ENCODE measurements at places on chromosomes 4 and X.

DNA sequence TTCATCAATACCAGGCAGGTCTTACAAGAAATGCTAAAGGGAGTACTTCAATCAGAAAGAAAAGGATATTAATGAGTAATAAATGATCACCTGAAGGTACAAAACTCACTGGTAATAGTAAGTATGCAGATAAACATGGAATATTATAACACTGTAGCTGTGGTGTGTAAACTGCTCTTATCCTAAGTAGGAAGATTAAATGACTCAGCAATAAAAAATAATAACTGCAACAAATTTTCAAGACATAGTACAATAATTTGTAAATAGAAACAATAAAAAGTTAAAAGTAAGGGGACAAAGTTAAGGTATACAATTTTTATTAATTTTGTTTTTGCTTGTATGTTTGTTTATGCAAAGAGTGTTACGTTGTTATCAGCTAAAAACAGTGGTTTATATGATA, 43.7 kb upstream of the DACH2 start:
- DNase-seq: no peak

- no peak for DNase-seq
Measured at GRCh38 chrX:63613531-63614028, 171.4 kb downstream of the ARHGEF9 start.

DNA sequence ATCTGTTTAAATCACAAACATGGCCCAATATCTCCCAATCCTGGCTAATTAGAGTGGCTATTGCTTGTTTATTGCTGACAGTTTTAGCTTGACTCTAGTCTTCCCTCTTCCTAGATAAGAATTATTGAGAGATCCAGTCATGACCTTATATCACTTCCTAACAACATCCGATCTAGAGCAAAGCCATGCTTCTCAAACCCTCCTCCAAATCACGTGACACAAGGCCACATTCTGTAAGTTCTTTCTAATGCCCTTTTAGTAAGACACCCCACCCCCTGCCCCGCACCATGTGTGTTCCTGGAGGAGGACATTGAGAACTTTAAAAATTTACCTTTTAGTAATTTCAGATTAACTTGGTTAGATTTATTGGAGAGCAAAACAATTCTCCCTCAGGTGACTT, 40.6 kb upstream of the RASSF6 start:
- no peak for DNase-seq

GRCh38 chr4:37794056-37794455, 32.4 kb upstream of the PGM2 start:
- DNase-seq: no peak

DNA sequence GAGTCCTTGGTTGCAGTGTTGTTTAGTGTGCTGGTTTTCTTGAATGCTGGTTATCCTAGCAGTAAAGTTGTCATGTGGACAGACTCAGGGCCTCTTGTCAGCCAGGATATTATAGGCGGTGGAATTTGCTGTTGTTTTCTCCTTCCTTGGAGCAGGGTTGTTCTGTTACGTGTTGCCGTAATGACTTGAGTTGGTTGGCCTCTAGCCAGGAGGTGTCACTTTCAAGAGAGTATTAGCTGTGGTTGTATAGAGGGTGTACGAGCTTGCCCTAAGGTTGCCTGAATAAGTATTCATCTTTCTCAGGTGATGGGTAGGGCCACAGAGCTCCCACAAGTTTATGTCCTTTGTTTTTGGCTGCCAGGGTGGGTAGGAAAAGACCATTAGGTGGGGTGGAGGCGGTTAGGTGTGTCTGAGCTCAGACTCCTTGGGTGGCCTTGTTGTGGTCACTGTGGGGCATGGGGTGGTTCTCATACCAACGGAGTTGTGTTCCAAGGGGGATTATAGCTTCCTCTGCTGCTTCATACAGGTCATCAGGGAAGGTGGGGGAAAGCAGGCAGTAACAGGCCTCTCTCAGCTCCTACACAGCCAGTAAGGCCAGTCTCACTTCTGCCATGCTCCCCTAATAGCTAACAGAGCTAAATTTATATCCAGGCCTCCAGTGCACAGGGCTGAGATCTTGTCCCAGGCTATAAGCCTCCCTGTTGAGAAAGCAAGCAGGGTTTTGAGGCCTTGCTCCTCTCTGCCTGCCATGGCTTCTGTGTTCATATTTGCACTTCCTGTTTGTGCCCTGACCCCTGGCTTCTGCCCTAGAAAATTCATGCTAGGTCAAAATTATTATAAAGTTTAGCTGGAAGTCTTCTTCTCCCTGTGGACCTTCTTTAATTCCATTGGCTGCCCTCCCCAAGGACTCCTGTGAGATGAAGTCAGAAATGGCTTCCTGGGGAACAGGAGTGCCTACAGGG, 594.7 kb downstream of the RAPGEF2 start:
- no peak for DNase-seq

- peak; percentile 5 for DNase-seq
Measured at GRCh38 chr4:173748353-173748752, 218.3 kb upstream of the HAND2 start.

DNA sequence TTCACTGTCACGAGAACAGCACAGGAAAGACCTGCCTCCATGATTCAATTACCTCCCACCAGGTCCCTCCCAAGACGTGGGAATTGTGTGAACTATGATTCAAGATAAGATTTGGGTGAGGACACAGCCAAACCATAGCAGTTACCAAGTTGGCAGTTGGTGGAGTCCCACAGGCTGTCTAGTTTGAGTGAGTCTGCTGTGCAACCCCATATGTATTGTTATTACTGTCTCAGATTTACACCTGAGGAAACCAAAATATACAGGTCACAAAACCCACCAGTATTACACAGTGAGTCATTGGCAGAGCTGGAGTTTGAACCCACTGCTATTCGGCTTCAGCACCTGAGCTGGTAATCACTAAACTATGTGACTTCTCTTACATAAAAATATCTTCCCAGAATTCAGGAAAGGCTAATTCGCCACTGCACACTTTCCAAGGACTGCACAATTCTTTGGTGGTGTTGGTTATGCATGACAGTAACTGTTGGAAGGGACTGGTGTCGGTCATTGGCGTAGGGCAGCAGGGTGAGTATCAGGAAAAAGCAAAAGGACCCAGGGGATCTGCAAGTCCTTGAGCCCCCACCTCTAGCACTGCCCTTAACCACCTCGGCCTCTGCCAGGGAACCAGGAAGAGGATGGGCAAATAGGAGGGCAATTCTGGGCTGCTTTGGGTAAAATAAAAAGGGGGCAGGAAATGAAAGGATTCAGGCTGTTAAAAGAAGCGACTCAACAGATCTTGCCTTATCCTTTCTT, 110.1 kb downstream of the USP46 start:
- DNase-seq: no peak

GRCh38 chr4:8818063-8818881, 53.4 kb downstream of the HMX1 start:
- DNase-seq: no peak

DNA sequence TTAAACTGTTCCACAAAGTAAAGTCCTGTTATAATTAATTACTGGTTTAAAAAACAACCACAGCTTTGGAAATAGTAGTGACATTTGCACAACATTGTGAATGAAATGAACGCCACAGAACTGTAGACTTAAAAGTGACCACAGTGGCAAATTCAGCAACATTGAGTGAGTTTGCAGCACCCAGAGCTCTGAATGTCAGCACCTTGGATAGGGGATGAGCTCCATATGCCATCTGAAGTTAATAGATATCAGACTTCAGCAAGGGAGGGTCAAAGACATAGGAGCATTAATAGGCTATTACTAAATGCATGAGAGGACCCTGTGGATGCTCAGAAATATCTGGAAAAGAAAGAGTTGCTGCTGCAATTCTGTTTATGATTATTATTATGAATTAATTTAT, 55.3 kb upstream of the KCNIP4 start:
- no peak for DNase-seq

GRCh38 chrX:14362721-14363120, 166.6 kb upstream of the GLRA2 start:
- DNase-seq: no peak

DNA sequence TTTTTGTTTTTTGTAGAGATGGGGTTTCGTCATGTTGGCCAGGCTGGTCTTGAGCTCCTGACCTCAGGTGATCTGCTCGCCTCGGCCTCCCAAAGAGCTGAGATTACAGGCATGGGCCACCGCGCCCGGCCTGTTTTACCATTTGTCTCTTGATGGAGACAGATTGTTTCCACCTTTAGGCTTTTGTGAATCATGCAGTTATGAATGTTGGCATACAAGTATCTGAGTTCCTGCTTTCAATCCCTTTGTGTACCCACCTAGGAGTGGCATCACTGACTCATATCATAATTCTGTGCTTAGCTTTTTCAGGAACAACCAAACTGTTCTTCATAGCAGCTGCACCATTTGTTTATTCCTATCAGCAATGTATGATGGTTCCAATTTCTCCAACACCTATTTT, 20.2 kb upstream of the MGST2 start:
- no peak for DNase-seq

GRCh38 chr4:14254252-14254651, 626.7 kb upstream of the BOD1L1 start:
- DNase-seq: peak; percentile 7

DNA sequence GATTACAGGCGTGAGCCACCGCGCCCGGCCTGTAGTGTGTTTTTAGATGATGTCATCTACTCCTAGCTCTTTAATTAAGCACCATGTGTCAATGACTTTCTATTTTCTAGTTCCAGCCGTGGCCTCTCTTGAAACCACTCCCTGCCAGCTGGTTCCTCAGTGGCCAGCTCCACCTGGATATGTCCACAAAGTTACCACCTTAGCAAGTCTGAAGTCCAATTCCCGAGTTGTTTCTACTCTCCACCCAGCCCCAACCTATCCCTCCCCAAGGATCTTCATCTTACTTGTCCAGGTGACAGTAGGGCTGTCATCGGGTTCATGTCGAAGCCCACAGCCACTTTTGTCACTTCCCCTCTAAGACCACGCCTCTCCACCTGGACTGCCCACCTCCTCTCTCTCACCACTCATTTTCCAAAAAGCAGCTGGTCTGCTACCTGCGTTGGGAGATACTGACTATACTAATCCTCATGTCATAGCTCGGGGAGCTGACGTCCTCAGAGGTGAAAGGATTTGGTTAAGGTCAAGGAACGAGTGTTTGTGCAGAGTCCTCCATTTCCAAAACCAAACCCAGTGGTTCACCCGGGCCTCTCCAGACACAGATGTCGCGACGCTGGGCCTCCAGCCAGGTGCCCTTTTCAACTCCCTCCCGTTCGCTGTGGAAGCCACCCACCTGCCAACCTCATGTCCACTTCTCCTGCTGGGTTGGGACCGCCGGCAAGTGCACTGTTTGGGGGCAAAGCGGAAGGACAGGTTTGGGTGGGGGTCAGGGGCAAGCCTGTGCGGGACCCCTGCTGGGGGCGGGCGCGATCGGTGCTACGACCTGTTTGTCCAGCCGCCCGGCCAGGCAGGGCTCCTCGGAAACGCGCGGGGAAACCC, 704 bp downstream of the FAM3A start:
- DNase-seq: no peak

- DNase-seq: no peak
Measured at GRCh38 chr4:123812066-123812390, 415.4 kb downstream of the SPRY1 start.

DNA sequence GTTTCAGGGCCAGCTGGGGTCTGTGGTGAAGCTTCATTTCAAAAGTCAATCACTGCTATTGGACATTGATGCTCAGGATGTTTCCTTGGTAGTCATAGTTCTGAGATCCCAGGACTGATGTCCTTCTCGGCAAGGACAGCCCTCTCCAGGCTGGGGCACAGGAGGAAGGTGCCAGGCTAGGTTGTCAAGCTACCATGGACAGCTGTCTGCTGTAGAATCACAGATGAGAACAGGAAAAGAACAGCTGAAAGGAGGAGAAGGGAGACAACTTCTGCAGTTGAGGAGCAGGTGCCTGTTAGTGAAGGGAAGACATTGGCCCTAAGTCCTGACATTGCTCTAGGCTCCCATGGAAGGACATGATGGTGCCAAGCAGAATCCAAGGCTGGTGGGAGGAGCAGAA, 58.0 kb downstream of the XAGE2 start:
- no peak for DNase-seq

- DNase-seq: no peak
Measured at GRCh38 chr4:27807207-27807606, 946.6 kb downstream of the STIM2 start.

GRCh38 chr4:3241898-3242524, 6.9 kb upstream of the MSANTD1 start:
- DNase-seq: no peak

- DNase-seq: no peak
Measured at GRCh38 chr4:103853627-103854026, 133.8 kb upstream of the TACR3 start.

DNA sequence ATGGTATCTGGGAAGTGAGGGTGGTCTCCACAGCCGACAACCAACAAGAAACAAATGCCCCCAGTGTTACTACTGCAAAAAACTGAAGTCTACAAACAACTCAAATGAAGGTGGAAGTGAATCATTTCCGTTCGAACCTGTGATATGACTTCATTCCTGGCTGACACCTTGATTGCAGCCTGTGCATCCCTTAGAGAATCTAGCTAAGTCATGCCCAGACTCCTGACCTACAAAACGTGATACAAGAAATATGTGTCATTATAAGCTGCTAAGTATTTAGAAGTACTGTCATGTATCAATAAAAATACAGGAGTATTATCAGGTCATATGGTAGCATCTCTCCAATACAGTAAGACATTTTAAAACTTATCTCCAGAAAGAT, 959.7 kb upstream of the LCORL start:
- no peak for DNase-seq
